ENCODE measurements at places on chromosomes 4 and X.
A peak's percentile ranks its signal among the peaks of the same experiment; 100 is the strongest.

- no peak for DNase-seq
These were observed 9.2 kb downstream of the ALB start for GRCh38 chr4:73413294-73413755.

- DNase-seq = no peak
These were observed 99.6 kb upstream of the CCSER1 start for GRCh38 chr4:90027565-90027964.

DNA sequence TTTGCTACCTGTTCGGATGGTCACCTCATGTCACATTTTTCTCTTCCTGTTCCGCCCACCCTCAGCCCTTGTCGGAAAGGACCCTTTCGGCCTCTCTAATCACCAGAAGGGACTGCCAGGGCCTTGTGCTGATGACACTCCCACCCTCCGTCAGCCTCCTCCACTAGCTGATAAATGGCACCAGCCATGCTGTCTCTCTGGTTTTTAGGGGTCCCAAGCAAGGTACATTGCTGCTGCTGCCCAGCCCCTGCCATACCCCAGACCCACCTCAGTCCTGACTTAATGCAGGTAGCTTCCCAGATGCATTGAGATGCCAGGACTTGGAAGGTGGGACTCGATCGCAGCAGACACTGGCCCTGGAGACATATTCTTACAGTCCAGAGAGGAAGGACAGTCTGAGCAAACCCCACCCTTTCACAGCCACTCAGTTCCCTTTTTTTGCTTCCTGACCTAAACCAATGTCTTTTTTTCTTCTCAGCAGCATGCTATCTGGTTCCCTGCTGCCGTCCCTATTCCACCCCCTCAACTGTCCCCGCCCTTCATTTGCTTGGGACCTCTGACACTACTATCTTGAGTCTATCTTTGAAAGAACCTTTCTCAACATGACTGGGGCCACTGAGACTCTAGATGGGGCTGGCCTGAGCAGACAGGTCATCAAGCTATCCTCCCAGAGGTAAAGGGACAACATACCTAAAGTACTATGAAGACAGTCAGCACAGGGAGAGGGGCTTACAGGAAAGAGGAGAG lies at the start of gene BTK:
Gene BTK (minus strand): TSS at position 397 of the 747 bp plus-strand sequence. CDS start 10,907 bp downstream, outside the sequence.
- DNase-seq = no peak

DNA sequence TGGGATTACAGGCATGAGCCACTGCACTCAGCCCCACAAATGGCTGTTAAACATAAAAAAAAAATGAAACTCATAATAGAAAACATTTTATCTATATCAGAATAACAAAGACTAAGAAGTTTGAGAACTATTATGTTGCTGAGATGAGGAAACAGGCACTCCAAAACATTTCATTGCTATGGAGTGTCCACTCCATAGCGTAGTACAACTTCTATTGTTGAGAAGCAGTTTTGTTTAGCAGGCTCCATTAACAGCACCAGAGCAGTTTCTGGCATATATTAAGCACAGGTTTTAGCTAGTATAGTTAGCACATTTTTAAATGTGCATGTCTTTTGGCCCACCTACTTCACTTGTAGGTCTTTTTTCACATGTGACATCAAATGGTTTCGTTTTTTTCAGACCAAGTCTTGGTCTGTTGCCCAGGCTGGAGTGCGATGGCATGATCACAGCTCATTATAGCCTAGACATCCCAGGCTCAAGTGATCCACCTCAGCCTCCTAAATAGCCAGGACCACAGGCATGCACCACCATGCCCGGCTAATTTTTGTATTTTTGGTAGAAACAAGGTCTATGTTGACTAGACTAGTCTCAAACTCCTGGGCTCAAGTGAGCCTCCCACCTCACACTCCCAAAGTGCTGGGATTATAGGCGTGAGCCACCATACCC lies 5.8 kb downstream of the HMGB2 start:
- DNase-seq = no peak

- DNase-seq = peak; percentile 74
These were observed 517.4 kb downstream of the RPA4 start for GRCh38 chrX:97401154-97401553.

DNA sequence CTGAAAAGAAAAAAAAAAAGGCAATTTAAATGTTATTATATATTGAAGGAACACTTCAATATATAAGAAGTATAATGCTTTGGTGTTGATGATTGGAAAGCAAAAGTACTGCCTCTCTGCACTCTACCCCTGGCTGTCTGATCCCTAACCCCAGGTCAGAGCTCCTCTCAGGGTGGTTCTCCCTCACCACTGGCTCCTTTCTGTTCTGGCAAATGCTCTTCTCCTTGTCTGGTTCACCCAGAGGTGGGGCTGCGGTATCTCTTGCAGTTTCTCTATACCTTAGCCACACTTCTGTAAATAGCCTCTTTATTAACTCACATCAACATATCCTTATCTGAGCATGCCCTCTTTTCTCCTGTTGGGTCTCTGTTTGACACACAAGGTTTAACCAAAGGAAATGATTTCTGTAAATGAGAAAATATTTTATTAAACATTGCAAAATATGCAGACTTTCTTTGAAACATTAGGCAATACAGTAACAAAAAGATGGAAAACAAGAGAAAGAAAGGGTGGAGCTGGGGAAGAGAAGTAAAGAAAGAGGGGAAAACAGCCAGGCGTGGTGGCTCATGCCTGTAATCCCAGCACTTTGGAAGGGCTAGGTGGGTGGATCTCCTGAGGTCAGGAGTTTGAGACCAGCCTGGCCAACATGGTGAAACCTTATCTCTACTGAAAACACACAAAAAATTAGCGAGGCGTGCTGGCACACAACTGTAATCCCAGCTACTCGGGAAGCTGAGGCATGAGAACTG lies 45.7 kb downstream of the ING2 start:
- no peak for DNase-seq

DNA sequence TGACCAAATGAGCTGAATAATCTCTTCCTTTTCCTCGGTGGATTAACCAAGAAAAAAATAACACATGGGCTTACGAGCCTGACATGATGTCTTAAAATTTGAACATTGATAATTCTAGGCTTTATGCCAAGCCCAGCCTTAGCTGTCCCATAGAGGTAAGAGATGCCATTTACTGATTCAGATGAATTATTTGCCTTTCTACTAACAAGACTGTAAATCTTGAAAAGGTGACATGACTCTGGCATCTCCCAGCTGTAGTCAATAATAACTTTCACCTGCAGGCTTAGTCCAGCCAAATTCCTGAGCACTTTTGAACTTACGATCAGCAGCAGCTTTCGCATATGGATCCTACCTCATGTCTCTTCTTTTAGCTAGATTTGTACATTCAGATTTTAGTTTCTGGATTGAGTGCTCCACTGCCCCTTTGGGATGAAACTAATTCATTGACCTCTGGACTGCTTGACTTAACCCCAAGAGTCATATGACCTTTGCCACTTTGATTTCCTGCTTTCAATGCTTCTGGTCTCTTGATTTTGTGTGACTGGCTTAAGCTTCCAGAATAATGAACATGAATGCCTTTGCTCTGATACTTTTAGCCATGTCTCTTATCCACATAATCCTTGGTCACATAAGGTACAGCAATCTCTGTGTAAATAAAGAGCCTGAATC lies 876.4 kb upstream of the SLIT2 start:
- DNase-seq = no peak

Data from activated CD4-positive, alpha-beta T cell treated with anti-CD3 and anti-CD28 coated beads, Interleukin-10, Interleukin-2, amounts not matched to agents 100 ng/mL and 50 ng/mL, durations not matched to agents 16 hours and 8 hours (primary cell).